Stimulated activated CD8-positive, alpha-beta memory T cell treated with anti-CD3 and anti-CD28 coated beads, Interleukin-7, amount 100 ng/mL, for 1 hour (primary cell): ENCODE measurements at places on chromosomes 6 and 20.

GRCh38 chr20:39245685-39246311 lies 283.7 kb downstream of the DHX35 start:
- no peak for DNase-seq

DNA sequence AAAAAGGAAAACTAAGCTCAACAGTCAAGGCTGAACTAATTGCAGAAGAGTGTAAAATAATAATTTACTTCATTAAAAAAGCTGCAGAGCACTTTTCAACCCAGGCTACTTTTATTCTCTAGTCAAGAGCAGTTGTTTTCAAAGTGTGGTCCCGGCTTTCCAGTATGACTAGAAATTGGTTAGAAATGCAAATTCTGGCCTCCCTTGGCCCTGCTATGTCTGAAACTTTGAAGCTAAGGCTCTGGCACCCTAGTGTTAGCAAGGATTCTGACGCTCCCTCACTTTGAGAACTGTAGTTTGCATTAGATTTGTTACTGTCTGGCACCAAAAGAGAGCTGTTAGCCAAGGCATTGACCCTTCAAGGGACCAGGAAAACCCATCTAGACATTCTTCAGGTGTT lies 9.5 kb upstream of the NXT1 start:
- no peak for DNase-seq

- DNase-seq = no peak
Measured at GRCh38 chr6:44435500-44435899, 48.0 kb downstream of the CDC5L start.

DNA sequence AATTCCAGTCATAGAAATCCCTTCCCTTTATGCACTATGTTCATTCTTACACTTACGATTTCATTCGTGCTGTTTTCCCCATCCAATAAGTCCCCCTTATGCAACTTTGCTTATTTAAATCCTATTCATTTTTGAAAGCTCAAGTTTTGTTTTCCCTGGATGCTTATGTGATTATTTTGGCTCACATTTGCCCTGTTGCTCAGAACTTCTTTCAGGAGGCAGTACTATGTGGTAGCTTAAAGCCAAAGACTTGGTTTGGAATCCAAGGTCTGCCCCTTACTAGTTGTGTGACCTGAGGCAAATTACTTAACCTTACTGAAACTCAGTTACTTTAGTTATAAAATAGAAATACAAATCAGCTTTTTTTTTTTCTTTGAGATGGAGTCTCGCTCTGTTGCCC lies 59.6 kb downstream of the MOXD1 start:
- DNase-seq = no peak
